NCI-H2029 (cell line): ENCODE measurements at places on chromosomes 3 and 15.
A peak's percentile ranks its signal among the peaks of the same experiment; 100 is the strongest.

- no peak for DNase-seq
Measured at GRCh38 chr15:39180483-39180933, 400.4 kb upstream of the THBS1 start.

- DNase-seq = no peak
Measured at GRCh38 chr3:179363332-179363731, 15.8 kb downstream of the MFN1 start.

DNA sequence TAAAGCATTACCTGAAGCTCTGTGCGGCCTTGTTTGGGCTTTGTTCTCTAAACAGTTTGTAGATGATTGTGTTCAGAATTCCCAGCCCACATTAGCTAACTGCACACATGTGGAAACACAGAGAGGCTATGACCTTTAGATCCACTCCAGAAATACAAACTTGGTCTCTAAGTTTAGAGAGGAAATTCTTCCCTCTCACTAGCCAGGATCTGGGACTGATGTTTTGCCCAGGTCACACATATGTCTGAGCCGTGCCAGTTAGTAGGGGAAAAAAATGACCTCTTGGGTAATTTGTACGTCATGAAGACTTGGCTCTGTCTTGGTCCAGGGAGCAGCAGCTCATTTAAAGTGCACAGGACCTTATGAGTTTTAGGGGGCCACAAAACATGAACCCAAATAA lies 223.1 kb downstream of the RBMS3 start:
- no peak for DNase-seq

GRCh38 chr3:119161240-119161639 lies 12.2 kb upstream of the UPK1B start:
- DNase-seq = peak; percentile 24

GRCh38 chr3:112857526-112857925 lies 10.9 kb upstream of the CD200R1L start:
- no peak for DNase-seq

DNA sequence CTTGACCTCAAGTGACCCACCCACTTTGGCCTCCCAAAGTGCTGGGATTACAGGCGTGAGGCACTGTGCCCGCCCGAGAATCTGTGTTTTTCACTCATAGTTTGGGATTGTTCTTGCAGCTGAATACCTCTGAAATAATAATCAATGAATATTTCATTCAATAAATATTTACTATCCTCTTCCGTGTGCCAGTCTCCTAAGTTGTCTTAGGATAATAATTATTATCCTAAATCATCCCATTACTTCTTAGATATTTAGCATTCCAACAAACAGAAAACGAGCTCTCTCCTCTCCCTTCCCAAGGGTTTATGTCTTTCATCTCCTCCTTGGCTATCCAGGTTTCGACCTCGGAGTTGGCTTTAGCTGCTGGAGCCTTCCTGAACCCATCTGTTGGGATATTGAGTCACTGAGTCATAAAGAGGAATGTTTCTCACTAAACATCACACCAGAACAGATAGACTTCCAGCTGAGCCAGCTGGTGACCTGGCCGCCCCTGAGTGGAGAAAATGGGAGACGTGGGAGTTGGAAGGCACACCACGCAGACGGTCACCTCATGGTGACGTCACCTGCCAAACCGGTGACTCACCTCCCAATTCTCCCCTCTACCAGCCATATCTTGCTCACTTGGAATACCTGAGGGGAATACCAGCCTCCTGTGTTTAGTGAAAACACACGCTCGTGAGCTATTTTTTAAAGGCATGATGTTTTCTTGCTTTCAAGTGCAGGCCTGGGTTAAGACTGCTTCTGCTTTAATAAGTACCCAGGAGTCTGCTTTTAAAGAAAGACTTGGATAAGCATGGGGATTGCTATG lies 43.9 kb downstream of the BHLHE40 start:
- no peak for DNase-seq

GRCh38 chr3:94875149-94875548 lies 812.3 kb downstream of the NSUN3 start:
- DNase-seq = no peak

GRCh38 chr15:55827204-55827603 lies 84.3 kb upstream of the PRTG start:
- no peak for DNase-seq

- no peak for DNase-seq
Measured at GRCh38 chr3:136899622-136900158, 37.7 kb downstream of the NCK1 start.

DNA sequence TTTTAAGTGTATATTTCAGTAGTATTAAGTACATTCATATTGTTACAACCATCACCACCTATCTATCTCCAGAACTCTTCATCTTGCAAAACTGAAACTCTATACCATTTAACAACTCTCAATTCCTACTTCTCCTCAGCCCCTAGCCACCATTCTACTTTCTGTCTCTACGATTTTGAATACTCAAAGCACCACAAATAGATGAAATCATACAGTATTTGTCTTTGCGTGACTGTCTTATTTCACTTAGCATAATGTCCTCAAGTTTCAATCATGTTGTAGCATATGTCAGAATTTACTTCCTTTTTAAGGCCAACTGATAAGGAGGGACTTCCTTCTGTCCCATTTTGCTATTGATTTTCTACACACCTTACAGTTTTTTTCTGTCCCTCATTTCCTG lies 593.3 kb downstream of the FHIT start:
- no peak for DNase-seq

GRCh38 chr15:81728726-81729125 lies 317.1 kb downstream of the MEX3B start:
- no peak for DNase-seq

DNA sequence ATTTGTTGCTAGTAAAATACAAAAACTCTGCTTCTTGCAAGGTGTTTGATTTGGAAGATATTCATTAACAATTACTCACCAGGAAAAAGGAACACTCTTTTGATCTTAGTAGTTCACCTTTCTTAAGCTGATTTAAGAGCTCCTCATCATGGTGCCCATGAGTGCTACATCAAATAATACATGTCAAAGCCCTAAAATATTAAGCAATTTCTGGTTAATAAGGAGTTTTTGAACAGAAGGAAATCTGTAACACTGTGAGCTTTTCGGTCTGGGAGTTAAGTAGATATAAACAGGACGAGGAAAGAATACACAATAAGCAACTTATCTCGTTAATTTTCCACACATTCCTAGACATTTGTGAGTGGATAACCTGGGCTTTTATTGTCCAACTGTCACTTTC lies 83.9 kb upstream of the DCBLD2 start:
- no peak for DNase-seq

- DNase-seq = no peak
Measured at GRCh38 chr15:58171476-58172061, 33.4 kb downstream of the AQP9 start.

DNA sequence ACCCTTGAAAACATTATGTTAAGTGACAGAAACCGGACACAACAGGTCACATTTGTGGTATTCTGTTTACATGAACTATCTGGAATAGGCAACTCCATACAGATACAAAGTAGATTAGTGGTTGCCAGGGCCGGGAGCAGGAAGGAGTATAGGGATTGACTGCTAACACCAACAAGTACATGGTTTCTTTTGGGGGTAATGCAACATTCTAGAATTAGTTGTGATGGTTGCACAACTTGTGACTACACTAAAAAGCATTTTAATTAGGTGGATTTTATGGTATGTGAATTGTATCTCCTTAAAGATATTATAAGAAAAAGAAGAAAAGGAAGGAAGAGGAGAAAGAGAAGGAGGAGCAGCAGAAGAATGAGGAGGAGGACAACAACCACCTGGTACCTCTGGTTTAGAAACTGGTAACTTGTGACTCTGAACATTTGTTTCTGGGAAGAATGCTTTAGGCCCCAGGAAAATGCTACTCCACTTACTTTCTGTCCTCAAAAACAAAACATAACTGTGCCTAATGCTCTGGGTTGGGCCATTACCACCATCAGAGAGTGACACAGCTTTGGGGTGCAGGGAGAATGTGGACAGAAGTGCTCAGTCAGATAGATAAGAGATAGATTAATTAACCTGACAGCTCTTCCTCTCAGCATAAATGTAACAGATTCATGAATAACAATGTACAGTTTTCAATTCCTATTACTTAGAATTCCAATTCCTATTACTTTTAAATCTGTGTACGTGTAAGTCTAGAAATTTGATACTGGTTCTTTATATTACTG lies 20.3 kb downstream of the SETMAR start:
- DNase-seq = no peak

GRCh38 chr3:156233876-156234275 lies 113.5 kb downstream of the KCNAB1 start:
- no peak for DNase-seq

- DNase-seq = no peak
Measured at GRCh38 chr15:88341006-88341405, 84.5 kb upstream of the NTRK3 start.

DNA sequence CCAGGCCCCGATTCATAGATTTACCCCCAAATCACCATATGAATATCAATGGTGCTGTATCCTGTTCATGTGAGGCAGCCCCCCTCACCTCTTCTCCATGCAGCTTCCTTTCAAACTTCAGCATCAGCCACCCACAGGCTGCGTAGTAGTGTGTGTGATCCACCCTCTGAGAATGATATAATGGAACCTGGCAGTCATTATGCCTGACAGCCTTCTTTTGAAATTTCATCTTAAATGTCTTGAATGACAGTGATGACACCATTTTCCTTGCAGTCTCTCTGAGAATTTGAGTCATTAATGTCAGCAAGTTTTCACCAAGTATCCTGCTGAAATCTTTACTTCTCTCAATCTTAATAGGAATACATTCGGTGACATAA lies 3.5 kb upstream of the CLRN1 start:
- no peak for DNase-seq

- no peak for DNase-seq
Measured at GRCh38 chr3:57165641-57166040, 488 bp upstream of the IL17RD start.

GRCh38 chr3:109023656-109024254 lies 70.1 kb upstream of the GUCA1C start:
- no peak for DNase-seq

DNA sequence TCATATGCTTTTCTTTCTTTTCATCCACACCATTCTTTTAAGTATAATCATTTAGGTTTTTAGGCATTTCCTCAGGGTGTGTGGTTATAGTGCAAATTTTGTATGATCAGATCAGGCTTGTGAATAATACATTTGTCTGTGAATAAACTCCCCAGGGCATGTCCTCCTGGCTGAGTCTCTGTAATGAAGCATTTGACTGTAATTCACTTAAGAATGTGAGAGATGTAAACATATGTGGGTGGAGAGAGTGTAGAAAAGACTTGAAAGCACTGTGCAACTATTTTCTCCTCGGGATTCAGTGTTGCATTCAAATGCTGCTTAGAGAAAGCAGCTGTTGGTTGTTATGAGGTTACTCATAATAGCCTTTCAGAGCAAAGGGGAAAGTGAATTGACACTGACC lies 996.5 kb downstream of the TUSC7 start:
- no peak for DNase-seq

DNA sequence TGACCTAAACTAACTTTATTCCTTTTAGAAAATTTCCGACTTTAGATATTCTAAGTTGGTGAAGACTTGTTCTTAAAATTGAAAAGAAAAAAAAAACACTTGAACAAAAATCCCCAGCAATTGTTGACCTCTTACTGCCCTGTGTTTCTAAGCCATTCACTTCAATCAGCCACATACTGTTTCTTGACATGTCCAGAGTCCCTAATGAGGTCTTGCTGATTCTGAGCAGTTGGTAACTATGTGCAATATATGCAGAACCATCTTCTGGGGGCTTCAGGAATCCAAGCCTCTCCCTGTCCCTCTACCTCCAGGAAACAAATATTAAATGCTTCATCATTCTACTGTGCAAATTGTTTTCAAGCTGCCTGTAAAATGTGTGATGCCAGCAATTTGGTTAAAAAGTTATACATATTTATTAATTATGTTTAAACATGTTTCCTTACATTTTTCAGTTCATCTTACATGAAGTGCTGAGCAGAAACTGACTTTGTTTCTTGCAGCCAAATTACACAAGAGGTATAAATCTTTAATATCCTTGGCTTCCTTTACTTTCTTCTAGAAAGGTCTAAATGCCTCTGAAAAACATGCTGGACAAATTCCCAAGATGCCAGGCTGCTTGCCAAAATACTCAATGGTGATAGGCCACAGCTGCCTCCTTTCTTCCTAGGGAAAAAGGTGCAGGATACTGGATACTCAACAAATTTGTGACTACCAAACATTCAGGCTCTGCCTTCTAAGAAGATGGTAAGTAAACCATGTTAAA lies 19.8 kb upstream of the GYG1 start:
- DNase-seq = no peak

GRCh38 chr15:28888900-28889299 lies 3.1 kb downstream of the APBA2 start:
- DNase-seq = no peak

GRCh38 chr15:23402544-23402943 lies 44.5 kb downstream of the GOLGA6L2 start:
- no peak for DNase-seq

DNA sequence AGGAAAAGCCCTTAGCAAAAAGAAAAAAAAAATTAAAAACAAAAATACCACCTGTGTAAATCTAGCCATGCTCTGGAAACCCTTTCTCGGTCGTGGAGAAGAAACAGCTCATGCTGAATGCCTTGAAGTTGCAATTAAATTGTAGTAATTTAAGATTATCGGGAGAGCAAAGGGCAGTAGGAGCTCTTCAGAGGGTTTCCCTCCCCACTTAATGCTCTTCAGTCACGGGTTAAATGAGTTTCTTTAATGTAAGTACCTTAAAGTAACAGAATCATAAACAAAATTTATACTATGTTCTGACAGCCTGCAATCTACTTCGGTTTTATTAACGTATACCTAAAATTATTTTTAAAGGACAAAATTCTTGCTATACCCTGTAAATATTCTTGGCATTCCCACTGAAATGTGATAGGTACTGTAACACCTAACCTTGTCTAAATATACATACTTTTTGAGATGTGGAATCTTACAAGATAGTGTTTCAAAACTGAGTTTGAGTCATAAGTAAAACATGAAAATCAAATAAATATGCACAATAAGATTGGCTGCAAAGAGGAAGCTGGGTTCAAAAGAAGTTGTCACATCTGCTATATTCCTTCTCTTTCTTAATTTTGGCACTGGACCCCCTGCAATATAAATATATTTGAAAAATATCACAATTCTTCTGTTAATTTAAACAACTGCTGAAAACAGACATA lies 5.3 kb downstream of the FOXP1 start:
- DNase-seq = no peak

- no peak for DNase-seq
Measured at GRCh38 chr15:92807971-92808571, 92.1 kb upstream of the CHD2 start.

DNA sequence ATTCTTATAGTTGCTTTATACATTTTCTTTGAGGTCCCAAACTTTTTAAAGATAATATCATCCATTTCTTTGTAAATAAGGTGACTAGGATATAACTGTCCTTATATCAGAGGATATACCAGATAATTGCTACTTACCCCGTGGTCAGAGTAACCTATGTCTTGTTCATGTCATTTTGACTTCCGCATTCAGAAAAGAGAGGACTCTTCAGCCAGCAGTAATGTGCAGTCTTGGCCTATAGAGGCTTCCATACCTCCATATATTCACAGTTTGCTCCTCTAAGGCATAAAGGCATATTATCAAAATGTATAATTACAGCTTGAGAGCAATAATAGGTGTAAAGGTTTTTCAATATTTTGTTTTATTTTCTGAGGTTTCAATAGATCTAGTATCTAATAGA lies 38.5 kb downstream of the EPHA6 start:
- DNase-seq = no peak

GRCh38 chr15:67922971-67923945 lies 83.4 kb upstream of the RNU6-1 start:
- DNase-seq = no peak

- DNase-seq = no peak
Measured at GRCh38 chr3:37737134-37737533, 124.5 kb upstream of the CTDSPL start.

- DNase-seq = no peak
Measured at GRCh38 chr3:138173769-138174420, 826 bp downstream of the DBR1 start.

GRCh38 chr3:171586274-171586673 lies 126.1 kb upstream of the TNIK start:
- no peak for DNase-seq
